Stimulated activated CD4-positive, alpha-beta T cell treated with anti-CD3 and anti-CD28 coated beads, Interleukin-1b, Interleukin-23, amount 100 ng/mL, for 1 hour (primary cell): ENCODE measurements at places on chromosomes 1 and 21.

DNA sequence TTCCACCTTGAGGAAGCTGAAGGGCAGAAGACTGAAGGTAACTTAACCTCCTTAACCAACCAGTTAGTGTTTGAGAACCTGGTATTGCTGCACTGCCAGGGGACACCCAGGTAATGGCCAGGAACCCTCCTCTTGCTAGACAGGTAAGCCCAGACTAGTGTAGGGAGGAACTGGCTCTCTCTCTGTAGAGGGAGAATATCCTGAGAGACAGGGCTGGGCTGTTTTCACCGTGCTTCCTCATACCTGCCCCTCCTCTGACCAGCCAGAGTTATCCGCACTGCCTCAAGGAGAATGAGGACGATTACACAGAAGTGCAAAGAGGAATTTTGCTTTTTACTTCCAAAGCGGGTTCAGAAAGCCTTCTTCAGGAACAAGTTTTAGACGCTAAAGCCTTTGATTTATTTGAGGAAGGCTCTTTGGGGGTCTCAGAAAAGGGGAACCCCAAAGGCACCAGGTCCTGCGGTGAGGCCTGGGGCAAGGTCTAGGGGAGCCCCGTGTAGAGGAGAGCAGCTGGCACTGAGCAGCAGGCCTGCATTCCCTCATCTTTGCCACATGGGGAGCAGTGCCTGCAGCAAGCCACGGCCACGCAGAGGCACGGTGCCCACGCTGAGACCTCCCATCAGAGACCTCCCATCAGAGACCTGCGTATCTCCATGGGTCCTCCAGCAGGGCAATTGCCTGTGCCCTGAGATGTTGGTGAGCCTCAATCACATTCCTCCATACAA, 13.5 kb downstream of the GNG4 start:
- no peak for DNase-seq

DNA sequence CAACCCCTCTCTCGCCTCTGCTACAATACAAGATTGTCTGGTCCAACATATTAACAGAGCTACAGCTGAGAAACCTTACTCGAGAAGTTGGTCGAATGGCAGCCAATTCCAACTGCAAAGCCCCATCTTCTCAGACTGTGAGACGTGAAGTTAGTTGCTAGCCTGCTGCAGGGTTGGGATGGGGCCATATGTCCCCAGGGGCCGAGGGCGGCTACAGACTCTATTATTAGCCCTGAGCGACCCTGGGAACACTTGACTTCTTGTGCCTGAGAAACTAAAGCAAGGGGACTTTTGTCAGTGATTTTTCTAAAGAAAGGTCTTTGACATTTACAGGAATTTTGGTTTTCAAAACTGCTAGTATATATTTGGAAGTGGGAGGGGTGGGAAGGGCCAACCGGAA, 13.7 kb downstream of the NCF2 start:
- no peak for DNase-seq

- DNase-seq, result no peak
Observed at GRCh38 chr21:45253633-45254459, 33.8 kb downstream of the POFUT2 start.

- DNase-seq, result no peak
Observed at GRCh38 chr21:14975136-14975919, 89.5 kb downstream of the NRIP1 start.

DNA sequence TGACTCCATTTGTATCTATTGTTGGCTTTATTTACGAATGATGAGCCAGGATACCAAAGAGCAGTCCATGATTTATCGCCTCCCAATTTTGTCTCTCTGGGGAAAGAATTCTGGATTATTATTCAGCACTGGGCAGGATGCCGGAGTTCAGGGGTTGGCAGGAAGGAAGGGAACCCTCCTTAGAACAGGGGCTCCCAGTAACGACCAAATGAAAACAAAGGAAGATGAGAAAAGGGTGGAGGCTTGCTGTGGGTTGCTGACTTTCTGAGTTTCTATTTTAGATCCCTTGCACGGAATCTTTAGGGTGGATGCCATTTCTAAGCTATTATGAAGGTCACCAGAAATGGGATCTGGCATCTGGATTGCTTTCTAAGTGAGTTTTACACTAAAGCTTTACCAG, 231.2 kb upstream of the LYPLAL1 start:
- DNase-seq, result no peak

- no peak for DNase-seq
Observed at GRCh38 chr1:202357506-202357905, 9.0 kb downstream of the PPP1R12B start.

GRCh38 chr1:10459184-10459583, 9.4 kb downstream of the CORT start:
- no peak for DNase-seq

DNA sequence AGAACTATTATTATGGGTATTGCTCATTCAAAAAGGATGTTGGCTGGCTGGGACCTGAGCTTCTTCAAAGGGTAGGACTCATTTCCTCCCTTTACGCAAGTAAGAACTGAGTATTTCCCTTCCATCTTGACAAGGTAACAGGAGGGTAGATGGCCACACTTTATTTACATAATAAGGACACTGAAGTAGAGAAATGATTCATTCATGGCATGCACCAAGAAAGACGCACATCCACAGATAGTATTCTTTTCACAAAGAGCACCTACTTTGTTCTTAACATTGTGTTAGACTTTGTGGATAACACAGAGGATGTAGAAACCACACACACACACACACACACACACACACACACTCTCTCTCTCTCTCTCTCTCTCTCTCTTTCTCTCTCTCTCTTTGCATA, 82.9 kb downstream of the FAM78B start:
- no peak for DNase-seq

DNA sequence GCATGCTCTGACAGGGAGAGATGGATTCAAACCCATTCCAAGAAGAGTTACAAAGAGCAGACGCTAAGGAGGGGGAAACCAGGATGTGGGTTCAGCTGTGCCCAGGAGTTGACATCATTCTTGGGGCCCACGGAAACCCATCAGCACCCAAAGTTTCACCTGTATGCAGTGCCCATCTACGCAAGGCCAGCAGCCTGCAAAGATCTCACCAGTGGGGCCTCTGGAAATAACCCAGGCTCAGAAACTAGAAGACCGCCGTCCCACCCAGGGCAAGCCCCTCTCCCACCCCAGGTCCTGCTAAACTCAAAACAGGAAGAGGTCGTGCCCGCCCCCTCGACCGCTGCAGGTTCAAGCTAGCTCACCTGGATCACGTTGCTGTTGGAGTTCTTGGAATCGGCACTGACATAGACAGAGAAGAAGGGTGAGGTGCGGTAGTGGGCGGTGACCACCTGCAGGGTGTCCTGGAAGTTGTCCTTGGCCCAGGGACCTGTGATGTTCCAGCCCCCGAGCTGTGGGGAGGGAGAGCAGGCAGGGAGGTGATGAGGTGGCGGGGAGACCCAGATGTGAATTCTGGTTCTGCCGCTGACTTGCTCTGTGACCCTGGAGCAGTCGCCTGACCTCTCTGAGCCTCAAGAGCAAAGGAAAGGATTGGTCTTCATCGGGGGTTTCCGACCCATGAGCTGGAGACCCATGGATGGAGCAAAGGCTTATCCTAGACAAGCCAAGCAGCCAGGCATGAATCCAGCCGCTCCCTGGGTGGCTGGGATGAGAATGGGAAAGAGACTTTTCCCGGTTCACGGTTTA, 31.7 kb downstream of the ECE1 start:
- DNase-seq, result no peak
